ENCODE measurements at places on chromosomes 12 and 14.

GRCh38 chr14:33768458-33768830, 182.4 kb downstream of the EGLN3 start:
- no peak for DNase-seq

- DNase-seq = no peak
Observed at GRCh38 chr12:126742241-126742641, 1524.7 kb upstream of the TMEM132C start.

GRCh38 chr12:50508414-50508813, 3.6 kb downstream of the DIP2B start:
- no peak for DNase-seq

GRCh38 chr14:71324767-71325272, 417.6 kb downstream of the PCNX1 start:
- no peak for DNase-seq

DNA sequence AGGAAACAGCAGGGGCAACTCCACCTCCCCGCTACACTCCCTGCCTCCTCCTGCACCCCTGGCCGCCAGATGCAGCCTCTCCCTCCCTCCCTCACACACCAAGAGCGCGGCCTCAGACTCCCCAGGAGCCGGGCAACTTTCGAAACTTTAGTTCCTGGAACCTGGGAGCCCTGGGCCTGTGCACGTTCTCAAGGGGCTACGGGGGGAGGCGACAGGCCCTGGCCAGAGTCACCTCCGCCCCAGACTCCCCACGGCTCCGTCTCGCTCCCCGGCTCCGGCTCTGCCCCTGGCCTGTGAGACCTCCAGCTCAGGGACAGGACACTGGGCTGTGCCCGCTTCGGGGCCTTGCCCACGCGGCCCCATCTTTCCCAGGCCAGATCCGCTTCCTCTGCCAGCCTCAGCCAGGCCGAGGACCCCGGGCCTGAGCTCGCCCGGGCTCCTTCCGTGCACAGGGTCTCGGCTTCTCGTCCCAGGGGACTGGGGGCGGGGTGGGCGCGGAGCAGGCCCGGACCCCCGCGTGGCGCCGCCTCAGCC, 5.5 kb downstream of the AMN start:
- DNase-seq = no peak

GRCh38 chr14:57712102-57712501, 153.8 kb downstream of the SLC35F4 start:
- DNase-seq = no peak

- no peak for DNase-seq
Observed at GRCh38 chr12:79597910-79598309, 92.9 kb downstream of the PAWR start.

GRCh38 chr14:93859957-93860356, 67.2 kb upstream of the FAM181A start:
- no peak for DNase-seq

Data from esophagus squamous epithelium (tissue), 5 donors.